Type B pancreatic cell (in vitro differentiated cells): ENCODE measurements at places on chromosomes 3 and 15. TPM values are rescaled to one million over a fixed set of nuclear protein-coding genes. Genes with fewer than 3 reads are reported as not detected.

Gene AHSG
- 0.27 and 0.74 TPM in 2 replicates for total RNA-seq

Gene TMEM40
- 16.3 and 51.3 TPM in 2 replicates for total RNA-seq

Gene CD200R1
- total RNA-seq = 2.1 and 4.5 TPM in 2 replicates

Gene MLF1
- total RNA-seq = 12.3 and 23.8 TPM in 2 replicates

DNA sequence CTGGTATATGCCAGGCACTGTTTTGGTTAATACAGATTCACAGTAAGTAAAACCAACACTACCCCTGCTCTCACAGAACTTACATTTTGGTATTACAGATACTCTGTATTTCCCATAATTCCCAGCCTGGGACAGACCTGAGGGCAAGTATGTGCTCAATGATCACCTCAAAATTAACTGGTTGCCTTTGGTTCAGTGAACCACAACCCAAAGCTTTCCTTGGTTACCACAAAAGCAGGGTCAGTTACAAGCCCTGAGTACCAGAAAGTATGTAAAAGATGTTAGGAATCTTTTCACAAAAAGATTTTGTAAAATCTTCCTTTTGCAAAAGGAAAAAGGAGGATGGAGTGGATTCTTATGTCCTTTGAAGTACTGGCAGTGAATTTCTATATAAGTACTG, 72.2 kb upstream of the GUCA1C start:
- H3K36me3 ChIP-seq = no peaks in the 10 kb centered on the region
- no peaks in the 10 kb centered on the region for H3K4me1 ChIP-seq
- no peak for DNase-seq
- no peak overlapping the region for H3K27ac ChIP-seq

DNA sequence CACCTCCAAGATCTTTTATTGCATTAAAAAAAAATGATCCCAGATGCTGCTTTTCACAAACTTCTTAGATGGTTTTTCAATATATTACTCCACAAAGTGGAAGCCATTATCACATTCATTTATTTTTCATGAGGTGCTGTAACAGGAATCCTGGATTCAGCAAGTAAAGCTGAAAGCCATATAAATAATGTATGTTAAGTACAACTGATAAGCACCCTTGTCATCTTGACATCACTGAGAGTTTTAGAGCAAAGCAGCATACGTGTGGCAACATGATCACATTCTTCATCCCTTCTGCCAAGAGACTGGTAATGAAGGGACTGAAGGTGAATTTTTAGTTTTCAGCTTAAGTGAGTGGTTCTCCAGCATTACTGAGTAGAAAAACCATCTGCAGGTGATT, 44.9 kb upstream of the LRRFIP2 start:
- H3K36me3 ChIP-seq = no peaks in the 10 kb centered on the region
- H3K27ac ChIP-seq = no peak overlapping the region
- H3K27me3 ChIP-seq = no peaks in the 10 kb centered on the region
- DNase-seq = no peak

DNA sequence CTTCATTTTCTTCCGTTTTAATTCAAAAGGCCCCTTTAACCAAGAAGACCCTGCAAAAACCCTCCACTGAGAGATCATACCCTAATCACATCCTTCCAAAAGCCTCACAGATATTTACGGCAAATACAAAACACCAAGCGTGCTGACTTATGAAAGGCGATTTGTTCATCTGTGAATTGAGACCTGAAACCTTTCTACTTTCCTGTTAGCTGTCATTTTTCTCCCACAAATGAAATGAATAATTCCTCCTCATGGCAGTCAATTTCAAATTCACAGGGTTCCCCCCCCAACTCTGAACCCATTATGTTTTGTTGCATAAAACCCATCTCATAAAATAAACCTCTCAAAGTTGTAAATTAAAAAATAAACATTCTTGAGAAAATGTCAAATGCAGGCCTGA, 149.6 kb downstream of the PDZRN3 start:
- no peak overlapping the region for H3K4me3 ChIP-seq
- DNase-seq = no peak
- H3K27ac ChIP-seq = peak overlapping the region; percentile 50
- peaks cover 8% of the 10 kb centered on the region for H3K36me3 ChIP-seq

DNA sequence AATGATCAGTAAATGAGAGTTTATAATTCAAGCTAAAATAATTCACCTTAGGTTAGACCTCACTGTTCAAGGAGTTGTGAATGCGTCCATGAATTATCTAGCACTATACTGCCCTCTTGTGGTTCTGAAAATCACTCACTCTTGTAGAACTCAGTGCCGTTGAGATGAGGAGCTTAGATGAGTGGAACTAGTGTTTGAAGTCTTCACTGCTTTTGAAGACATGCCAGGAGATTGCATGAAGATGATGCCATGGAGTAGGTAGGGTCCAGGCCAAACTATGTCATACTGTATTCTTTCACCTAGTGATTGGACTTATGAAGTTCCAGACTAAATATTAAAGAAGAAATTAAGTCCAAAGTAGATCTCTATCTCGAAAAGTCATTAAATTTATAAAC, 28.8 kb downstream of the LYSMD4 start:
- peak overlapping the region; percentile 55 for H3K27ac ChIP-seq
- H3K36me3 ChIP-seq = peaks cover 12% of the 10 kb centered on the region
- no peak overlapping the region for H3K4me3 ChIP-seq
- peaks cover 29% of the 10 kb centered on the region for H3K4me1 ChIP-seq

DNA sequence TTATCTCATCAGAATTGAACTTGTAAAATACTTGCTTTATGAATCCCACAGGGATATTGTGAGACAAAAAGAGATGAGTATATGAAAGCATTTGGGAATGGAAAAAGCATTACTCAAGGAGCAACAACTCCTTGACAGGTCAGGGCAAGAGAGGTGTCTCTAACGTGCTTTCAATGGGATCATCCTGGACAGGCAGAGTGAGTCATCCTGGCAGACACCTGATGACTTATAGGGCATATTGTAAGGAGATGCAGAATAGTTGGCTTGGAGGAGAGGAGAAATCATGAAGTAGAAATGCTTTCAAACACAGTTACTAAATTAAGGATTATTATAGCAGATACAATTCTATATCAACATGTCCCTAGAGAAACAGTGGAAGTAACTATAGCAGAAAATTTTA, 71.9 kb upstream of the THSD4 start:
- H3K4me1 ChIP-seq = no peaks in the 10 kb centered on the region
- H3K27ac ChIP-seq = no peak overlapping the region
- H3K4me3 ChIP-seq = no peak overlapping the region
- DNase-seq = no peak
- H3K36me3 ChIP-seq = no peaks in the 10 kb centered on the region

- no peaks in the 10 kb centered on the region for H3K27me3 ChIP-seq
- H3K27ac ChIP-seq = no peak overlapping the region
- no peak for DNase-seq
- H3K4me1 ChIP-seq = peaks cover 10% of the 10 kb centered on the region
- no peak overlapping the region for H3K4me3 ChIP-seq
These were observed 29.2 kb upstream of the CNTN3 start for GRCh38 chr3:74643636-74644035.

- H3K27ac ChIP-seq = peak overlapping the region; percentile 99
- peaks cover 33% of the 10 kb centered on the region for H3K36me3 ChIP-seq
- peaks cover 30% of the 10 kb centered on the region for H3K4me1 ChIP-seq
- H3K27me3 ChIP-seq = no peaks in the 10 kb centered on the region
These were observed 28.1 kb downstream of the ZNF589 start for GRCh38 chr3:48268936-48269561.

DNA sequence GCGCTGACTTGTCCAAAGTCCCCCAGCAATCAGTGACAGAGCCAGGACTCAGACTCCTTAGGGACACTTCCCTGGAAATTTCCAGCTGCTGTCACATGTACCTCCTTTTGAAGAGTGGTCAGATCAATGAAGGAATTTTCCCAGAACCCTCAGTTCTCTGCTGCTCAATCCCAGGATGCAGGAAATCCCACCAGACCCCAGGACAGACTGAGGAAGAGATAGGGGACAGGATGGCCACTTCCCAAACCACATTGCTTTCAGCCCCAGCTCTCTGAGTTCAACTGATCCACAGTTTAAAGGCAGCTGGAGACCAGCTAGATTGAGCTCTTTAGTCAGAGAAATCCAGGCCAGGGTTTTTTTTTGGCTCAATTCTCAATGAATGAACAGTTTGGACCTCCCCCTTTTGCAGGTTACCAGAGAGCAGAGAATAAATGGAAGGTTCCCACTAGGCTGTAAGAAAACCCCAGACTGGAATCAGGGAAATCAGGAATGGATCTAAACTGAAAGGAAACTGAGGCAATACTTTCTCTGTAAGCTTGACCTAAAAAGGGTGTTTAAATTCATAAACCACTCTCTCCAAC, 1.5 kb downstream of the CYP1A1 start:
- peak overlapping the region; percentile 79 for H3K4me3 ChIP-seq
- peaks cover 17% of the 10 kb centered on the region for H3K36me3 ChIP-seq
- peaks cover 13% of the 10 kb centered on the region for H3K27me3 ChIP-seq

GRCh38 chr3:48966876-48967361, 23.1 kb upstream of the P4HTM start:
- H3K36me3 ChIP-seq = peaks cover 17% of the 10 kb centered on the region
- no peaks in the 10 kb centered on the region for H3K4me1 ChIP-seq
- H3K4me3 ChIP-seq = no peak overlapping the region
- no peak overlapping the region for H3K27ac ChIP-seq

GRCh38 chr15:53611145-53611920, 148.1 kb downstream of the WDR72 start:
- no peaks in the 10 kb centered on the region for H3K36me3 ChIP-seq
- DNase-seq = no peak
- H3K4me1 ChIP-seq = no peaks in the 10 kb centered on the region

GRCh38 chr15:43143203-43143941, 10.0 kb downstream of the TMEM62 start:
- DNase-seq = no peak
- no peaks in the 10 kb centered on the region for H3K27me3 ChIP-seq
- H3K4me1 ChIP-seq = no peaks in the 10 kb centered on the region
- peaks cover 18% of the 10 kb centered on the region for H3K36me3 ChIP-seq
- no peak overlapping the region for H3K27ac ChIP-seq

DNA sequence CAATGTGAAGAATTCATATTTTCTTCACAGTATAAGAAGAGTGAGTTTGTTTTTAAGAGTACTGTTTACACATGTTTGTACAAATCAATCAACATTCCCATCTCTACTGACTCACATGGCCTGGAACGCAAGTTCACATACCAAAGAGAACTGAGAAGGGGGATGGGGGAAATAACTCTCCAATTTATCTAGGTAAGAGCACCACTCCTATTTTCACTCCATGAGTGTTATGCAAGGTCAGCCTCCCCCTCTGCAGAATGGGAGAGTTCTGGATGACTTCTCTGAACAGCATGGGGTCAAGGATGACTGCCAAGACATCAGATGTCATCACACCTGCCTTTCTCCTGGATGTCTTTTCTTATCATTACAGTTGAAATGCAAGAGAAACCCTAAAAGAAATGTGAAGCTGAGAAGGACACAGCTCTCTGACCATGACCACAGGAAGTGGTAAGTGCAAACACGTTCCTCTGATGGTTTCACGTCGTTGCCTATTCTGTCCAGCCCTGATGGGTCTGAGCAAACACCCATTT, 95.2 kb downstream of the SEMA6D start:
- DNase-seq = no peak
- peaks cover 19% of the 10 kb centered on the region for H3K4me1 ChIP-seq
- H3K27me3 ChIP-seq = no peaks in the 10 kb centered on the region
- peak overlapping the region; percentile 11 for H3K4me3 ChIP-seq
- H3K36me3 ChIP-seq = no peaks in the 10 kb centered on the region

DNA sequence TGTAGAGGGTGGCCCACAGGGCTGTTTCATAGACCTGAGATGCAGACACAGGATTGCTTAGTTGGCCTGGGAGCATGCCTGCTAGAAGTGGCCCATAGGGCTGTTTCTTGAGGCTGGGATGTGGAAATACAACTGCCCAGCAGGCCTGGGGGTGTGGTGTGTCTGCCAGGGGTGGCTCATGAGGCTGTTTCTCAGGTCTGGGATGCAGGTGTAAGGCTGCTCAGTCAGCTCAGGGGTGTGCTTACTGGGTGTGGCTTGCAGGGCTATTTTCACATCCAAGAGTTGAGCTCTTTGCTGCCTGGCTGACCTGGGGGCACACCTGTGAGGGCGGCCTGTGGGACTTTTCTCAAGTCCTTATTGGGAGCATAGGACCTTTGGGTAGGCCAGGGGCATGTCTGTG, 131.3 kb downstream of the DOCK3 start:
- peak overlapping the region; percentile 75 for H3K4me3 ChIP-seq
- H3K27me3 ChIP-seq = no peaks in the 10 kb centered on the region
- DNase-seq = no peak

- no peak overlapping the region for H3K27ac ChIP-seq
- peaks cover 18% of the 10 kb centered on the region for H3K4me1 ChIP-seq
- H3K36me3 ChIP-seq = no peaks in the 10 kb centered on the region
- H3K27me3 ChIP-seq = no peaks in the 10 kb centered on the region
These were observed 376.6 kb downstream of the MAGI1 start for GRCh38 chr3:65662095-65662494.

DNA sequence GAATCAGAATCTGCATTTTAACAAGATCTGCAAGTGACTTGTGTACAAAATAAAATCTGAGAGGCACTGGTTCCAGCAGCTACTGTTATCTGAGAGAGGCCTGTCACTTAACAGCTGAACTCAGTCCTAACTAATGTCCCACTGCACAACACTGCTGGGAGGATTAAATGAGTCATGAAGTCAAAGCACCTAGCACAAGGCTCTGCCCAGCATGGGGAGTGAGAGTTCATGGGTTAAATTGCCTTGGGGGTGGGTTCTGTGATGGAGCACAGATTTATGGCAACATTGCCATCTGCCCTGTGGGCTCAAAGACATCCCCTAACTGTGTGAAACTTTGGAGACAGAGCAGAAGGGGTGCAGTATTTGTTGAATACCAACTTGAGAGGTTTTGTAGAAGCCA, 250.9 kb downstream of the PLCL2 start:
- no peak overlapping the region for H3K4me3 ChIP-seq
- H3K4me1 ChIP-seq = peaks cover 11% of the 10 kb centered on the region
- peak overlapping the region; percentile 36 for H3K27ac ChIP-seq
- H3K27me3 ChIP-seq = peaks cover 5% of the 10 kb centered on the region
- DNase-seq = no peak

DNA sequence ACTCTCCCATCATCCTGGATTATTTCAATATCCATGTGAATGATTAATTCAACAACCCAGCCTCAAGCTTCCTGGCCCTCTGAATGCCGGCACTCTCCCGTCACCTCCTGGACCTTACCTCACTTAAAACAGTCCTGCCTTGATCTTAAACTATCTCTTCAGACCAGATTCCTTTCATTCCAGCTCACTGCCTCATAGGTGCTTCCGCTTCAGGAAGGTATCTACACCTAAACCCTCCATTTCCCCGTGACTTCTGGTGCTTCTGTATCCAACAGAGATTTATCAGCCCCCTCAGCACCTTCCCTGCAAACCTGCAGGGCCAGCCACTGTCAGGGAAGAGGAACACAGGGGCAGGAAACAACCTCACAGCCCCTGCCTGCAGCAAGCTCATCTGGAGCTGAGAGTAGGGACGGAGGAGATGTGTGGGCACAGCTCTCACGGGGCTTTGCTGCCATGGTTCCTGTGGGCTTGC, 98.9 kb upstream of the TJP1 start:
- DNase-seq = peak; percentile 50
- H3K27me3 ChIP-seq = no peaks in the 10 kb centered on the region
- peak overlapping the region; percentile 75 for H3K27ac ChIP-seq
- H3K4me1 ChIP-seq = peaks cover 33% of the 10 kb centered on the region
- peak overlapping the region; percentile 40 for H3K4me3 ChIP-seq
- no peaks in the 10 kb centered on the region for H3K36me3 ChIP-seq
